Nucleus accumbens (tissue), 56 donors: ENCODE measurements at places on chromosomes 7 and 10.

DNA sequence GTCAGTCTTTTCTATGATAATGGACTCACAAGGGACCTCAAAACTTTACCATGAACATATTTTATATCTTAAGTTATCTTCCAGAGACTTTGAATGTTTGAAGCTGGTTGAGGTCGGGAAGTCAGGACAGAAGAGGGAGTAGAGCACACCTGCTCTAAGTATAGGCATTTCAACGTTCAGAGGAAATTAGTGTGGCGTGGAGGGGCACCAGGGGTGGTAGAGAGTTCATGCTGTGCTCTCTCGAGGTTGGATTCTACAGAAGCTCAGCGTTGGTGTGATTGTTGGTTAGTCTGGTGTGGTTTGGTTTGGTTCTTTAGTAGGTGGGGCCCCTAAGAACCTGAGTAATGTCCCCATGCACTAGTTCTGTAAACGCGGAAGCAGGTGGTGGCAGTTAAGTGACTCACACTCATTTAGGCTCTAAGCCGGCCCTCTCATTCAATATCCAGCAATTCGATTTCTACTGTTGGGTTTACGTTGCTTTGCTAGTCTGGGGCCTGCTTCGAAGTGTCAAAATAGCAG is 19.8 kb downstream of the CNTNAP2 start:
- DNase-seq: no peak

DNA sequence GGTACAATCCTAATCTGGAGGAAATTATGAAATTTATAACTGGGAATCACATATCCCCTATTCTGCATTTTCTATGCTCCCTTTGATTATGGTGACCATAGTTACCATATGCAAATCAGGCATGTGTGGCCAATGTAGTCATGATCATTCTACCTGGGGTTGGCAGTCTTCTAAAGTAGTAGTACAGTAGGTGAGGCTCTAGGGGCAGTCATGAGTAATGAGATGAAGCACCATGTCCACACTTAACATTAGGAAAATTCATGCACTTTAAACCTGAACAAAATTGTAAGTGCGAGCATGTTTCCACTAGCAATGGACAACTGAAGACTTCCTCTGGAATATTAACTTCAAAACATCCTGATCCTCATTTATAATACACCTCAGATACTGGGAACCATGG is 545.9 kb downstream of the SUGCT start:
- no peak for DNase-seq

GRCh38 chr10:26543567-26544306 is 105.6 kb downstream of the APBB1IP start:
- no peak for DNase-seq

DNA sequence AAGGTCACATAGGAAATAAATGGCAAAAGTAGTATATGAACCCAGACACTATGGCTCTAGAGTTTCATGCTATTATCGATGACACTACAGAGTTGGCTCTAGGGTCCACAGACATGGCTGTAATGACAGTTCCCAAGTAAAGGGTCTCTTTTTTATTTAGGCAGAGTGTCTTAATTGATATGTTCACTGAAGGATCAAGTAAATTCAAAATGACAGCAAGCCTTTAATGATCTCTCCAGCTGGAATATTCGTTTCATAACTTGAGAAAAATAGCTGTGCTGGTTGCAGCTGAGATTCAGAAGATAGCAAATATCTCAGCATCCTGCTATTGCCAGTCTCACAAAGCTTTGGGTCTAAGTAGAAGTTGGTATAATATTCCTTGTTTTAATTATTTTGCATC is 333.6 kb upstream of the MAGI2 start:
- no peak for DNase-seq

DNA sequence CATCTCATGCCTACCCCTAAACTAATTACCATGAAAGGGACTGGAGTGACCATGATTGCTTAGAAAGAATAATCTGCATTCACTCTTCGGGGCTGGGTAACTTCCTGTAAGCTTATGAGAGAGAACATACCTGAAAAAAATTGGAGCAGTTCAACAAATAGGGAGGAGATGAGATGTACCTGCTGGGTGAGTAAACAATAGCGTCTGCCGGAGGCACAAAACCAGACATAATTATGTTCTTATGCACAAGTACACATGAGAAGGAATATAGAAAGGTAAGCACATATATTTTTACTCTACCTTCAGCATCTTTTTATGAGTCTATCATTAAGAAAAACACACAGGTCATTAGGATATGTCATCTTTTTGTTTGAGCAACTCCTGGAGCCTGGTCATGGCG is 224.6 kb upstream of the FERD3L start:
- DNase-seq: no peak

DNA sequence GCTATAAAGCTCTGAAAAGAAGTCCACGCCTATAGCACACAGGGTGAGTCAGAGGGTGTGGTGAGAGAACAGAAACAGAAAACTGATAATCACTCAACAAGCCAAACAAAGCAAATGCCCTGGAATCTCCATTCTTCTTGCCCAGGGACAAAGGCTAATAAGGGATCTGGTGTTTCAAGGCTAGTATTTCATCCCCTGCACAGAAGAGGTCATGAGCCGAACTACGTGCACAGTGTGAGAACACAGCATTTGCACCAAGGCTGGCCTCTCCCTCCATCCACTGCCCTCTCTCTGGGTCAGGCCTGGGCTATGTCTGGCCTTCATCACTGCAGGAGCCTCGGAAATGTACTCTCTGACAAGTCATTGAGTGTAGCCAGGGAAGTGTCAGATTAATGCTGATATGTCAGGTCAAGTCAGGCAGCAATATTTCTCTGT is 42.7 kb downstream of the PRR15 start:
- DNase-seq: no peak

GRCh38 chr7:47556511-47557180 is 25.3 kb downstream of the TNS3 start:
- no peak for DNase-seq

DNA sequence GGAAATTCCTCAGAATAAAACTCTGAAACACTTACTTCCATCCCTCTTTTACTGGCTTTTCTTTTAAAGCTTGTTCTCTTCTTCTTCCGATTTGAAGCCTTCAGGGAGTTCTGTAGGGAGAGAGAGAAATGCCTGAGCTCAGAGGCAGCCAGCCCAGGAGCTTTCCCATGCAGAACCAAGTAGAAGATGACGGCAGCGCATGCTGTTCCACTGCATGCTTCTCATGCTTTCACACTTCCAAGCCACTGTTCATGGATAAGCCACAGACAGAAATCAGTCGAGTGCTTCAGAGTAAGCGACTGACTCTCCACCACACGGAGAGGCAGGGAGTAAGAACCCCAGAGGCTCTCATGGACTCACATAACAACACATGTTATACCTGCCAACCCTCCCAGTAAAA is 237.3 kb downstream of the DGKI start:
- no peak for DNase-seq

- DNase-seq: no peak
These were observed 161.7 kb downstream of the HTR7 start for GRCh38 chr10:90695915-90696676.

GRCh38 chr7:102230593-102230992 is 56.1 kb upstream of the SH2B2 start:
- DNase-seq: no peak

DNA sequence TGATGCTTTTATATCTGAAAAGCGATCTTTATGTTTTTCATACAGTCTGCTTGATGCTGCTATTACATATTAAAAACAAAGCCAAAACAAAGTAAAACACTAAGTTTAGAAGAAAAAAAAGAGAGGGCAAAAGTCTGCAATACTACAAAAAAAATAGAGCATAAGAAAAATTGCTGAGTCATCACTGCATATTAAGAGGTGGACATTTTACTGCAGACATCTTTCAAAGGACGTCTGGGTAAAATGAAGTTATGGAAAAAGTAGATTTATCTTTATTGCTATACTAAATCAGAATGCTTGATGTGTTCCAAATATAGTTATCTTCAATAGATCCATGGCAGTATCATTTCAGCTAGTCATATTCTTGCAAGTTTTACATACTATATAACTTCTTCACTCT is 172.0 kb downstream of the MAGI2 start:
- no peak for DNase-seq

GRCh38 chr10:115033898-115034297 is 59.3 kb upstream of the ATRNL1 start:
- no peak for DNase-seq

DNA sequence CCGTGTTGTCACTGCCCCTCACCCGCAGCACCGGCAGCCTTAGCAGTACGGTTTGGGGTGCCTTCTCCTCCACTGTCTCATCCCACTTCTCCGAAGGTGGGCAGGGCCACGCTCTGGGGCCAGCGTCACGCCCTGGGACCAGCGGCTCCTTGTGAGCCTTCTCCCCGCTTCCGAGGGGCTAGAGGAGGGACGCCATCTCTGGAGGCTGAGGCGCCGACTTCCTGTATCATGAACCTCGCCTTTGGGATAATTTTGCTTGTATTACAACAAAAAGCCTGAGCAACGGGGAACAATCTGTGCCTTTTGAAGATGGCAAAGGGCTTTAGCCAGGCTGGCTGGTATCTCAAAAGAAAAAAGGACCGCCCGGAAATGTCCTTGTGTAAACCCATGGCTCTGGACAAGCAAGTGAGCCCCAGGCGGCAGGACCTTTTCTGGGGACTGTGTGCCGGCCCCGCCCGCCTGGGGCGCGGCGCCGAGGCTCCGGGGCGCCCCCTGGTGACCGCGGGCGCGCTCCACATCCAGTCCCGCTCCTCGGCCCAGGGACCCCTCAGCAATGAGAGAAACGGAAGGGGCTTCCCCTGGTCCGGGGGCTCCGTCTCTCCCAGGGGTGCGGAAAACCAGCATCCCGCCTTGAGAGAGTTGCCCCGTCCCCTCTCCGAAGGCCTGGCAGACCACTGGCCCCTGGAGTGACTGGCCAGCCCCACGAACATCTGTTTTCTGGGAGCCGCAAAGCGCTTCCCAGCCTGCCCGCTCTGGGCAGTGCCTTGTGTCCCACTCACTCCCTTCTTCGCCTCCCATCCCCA is 3.8 kb downstream of the DEPP1 start:
- no peak for DNase-seq

DNA sequence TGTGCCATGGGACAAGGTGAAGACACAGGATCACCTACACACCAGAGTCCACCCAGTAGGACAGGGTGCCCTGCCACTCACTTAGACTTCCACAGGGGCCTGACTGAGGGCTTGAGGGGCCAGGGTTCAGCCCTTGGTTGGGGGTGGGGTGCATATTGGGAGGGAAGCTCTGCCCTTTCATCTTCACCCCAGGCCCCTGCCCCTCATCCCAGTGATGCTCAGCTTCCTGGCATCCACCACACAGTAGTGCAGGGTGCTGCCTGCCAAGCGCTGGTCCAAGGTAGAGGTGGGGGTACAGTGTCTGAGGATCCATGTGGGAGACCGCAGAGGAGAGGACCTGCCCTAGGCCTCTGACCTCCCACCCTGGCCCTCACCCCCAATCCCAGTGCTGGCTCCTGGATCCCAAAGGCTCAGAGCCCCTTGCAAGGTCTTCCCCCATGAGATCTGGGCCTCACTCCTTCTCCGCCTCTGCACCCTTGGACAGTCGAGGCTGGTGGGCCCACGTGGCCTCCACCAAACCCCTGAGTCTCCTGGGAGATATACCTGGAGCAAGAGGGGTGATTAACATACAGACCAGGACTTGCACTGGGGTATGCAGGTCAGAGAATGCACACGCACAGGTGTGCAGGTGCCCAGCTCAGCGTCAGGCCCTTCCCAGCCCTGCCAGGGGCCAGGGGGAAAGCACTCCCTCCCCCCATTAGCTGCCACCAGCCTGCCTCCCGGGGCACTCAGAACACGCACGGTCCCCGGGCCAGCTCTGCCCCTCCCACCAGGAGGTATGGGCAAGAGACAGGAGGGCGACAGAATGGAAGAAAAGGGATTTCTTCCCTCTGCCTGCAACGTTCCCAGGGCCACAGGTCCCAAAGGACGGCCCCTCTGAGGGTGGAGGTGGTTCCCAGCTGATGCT is 8.6 kb upstream of the IRF5 start:
- DNase-seq: no peak

GRCh38 chr10:113999531-113999930 is 44.1 kb upstream of the ADRB1 start:
- no peak for DNase-seq

DNA sequence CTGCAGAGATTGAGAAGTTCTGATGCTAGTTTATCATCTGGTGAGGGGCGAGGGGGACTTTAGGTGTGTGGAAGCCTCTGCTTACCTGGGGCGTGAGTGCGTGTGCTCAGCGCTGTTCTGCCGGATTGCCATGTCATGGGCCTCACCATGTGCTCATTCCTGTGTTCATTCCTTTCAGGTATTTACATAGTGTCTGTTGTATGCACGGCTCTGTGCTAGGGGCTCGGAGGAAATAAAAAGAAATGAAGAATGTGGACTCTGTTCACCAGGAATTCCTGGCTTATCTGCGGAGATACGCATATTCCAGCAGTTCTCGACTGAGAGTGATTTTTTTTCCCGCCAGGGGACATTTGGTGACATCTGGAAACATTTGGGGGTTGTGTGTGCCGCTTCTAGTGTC is 152.0 kb downstream of the CAMK1D start:
- no peak for DNase-seq

- peak; percentile 75 for DNase-seq
These were observed 10.3 kb downstream of the SFXN3 start for GRCh38 chr10:101041252-101041761.

GRCh38 chr7:36129048-36129534 is 24.0 kb upstream of the EEPD1 start:
- DNase-seq: no peak

DNA sequence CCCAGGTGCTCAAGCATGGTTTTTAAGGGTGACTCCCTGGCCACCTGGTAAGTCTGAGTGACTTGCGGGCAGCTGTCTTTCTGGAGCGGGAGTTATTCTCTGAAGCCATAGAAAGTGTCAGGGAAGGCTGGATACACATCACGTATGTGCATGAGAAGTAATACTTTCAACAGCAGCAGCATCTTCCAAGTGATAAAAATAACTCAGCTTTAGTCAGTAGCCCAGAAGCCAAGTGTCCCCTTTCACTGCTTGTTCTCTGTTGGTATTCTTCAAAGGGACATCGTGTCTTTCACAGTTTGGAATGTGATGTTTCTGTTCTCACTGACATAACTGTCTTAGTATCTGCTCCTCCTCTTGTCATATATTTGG is 97.6 kb downstream of the KIAA1217 start:
- DNase-seq: no peak

- no peak for DNase-seq
These were observed 285.6 kb downstream of the HGF start for GRCh38 chr7:81484261-81484660.

DNA sequence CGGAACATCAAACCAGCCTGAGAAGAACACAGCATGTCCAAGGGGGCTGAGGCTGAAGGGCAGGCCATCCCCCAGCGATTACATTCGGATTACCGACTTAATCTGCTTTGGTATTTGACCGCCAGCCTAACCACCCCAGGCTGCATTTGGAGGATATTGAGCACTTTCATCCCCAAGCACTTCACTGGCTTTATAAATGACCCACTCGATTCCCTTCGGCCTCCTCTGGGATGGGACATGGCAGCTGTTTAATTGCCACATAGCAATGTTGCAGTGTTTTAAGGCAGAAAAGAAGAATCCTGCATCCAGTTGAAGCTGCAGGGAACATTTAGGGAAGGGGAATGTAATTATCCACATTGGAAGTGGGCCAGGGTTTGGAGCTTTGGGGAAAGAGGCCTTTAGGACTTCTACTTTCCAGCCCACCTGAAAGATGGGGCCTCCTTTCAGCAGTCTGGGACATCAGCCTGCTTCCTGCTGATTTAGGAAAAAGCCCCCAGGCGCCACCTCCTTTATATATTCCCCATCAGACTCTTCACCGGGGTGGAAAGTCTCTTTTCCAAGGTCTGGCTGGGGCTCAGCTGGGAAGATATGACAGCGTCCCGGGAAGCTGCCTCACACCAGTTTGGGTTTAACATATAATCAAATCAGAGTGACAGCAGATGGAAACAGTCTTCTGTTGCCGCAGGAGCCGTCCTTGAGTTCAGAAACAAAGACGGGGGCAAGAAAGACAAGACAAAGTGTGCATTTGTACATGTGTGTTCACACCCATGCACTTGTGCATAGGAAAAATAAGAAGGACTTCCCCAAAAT is 9.2 kb downstream of the DPCD start:
- no peak for DNase-seq
